ENCODE measurements at places on chromosomes 3 and 15. TPM values are rescaled to one million over a fixed set of nuclear protein-coding genes. Genes with fewer than 3 reads are reported as not detected.

- no peak for DNase-seq
Measured at GRCh38 chr15:92847841-92848240, 52.3 kb upstream of the CHD2 start.

DNA sequence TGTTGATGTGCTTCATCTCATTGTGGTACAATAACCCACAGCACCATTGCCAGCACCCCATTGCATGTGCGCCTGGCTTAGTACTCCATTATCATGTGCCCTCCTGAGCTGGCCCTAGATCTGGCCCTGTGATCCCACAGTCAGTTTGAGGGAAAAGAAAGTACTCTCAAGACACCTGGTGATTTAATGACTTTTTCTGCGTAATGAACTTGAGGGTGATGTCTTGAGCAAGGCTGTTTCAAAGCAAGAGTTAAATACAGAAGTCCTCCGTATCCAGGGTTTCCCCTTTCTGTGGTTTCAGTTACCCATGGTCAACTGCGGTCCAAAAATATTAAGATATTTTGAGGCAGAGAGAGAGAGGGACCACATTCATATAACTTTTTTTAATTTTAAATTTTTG is 16.3 kb downstream of the C3orf20 start:
- DNase-seq, result no peak

DNA sequence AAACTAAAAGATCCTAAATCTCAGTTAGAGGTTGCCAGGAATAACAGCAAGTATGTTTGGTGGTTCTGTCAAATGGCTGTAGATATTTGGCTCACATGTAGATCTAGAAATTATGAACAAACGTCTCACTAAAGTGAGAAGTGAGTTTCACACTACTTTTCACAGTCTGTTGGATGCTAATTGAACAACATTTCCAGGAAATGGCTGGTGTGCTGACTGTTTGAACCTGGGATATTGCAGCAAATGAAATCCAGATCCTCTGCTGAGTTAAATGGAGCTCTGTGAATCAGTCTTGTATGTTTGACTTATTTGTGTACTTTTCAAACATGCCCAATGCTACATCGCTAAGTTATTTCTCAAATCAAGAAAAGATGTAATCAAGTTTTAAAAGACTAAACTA is 21.3 kb upstream of the RSL24D1 start:
- no peak for DNase-seq

DNA sequence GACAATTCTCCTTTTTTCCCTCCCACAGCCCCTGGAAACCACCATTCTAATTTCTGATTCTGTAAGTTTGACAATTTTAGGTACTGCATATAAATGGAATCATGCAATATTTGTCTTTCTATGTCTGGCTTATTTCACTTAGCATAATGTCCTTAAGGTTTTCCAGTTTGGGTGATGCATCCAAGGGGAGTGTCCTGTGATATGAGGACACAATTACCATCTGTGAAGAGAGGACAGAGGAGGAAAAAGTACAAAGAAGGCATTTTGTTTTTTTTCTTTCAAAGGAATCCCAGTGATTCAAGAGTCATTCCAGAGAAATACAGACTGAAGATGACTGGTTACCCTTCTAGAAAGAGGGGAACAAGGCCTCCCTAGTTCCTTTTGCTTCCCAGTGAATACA is 514.7 kb upstream of the TGFBR2 start:
- DNase-seq, result no peak

DNA sequence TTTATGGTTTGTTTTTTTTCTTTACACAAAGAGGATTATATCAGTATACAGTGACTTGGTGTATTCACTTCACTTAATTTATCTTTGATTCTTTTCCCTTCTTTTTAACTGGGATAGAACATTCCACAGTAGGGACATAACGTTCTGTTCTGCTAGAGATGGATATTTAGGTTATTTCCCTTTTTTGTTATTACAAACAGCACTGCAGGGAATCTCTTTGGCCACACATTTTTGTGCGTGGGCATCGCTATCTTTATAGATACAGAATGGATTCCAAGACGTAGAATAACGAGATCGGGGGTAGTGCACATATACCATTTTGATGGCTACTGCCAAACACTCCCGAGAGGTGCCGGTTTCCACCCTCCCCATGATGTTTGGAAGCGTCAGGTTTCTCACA is 44.8 kb downstream of the PXYLP1 start:
- DNase-seq, result no peak

Gene CFAP161
- 0.28 TPM for total RNA-seq

Gene SNURF
- total RNA-seq, result 23.5 TPM

Measured in psoas muscle (tissue), 8 donors.